ENCODE measurements at places on chromosomes 2 and 18.

GRCh38 chr2:73291093-73291460 is 2.3 kb downstream of the EGR4 start:
- no peak for DNase-seq

DNA sequence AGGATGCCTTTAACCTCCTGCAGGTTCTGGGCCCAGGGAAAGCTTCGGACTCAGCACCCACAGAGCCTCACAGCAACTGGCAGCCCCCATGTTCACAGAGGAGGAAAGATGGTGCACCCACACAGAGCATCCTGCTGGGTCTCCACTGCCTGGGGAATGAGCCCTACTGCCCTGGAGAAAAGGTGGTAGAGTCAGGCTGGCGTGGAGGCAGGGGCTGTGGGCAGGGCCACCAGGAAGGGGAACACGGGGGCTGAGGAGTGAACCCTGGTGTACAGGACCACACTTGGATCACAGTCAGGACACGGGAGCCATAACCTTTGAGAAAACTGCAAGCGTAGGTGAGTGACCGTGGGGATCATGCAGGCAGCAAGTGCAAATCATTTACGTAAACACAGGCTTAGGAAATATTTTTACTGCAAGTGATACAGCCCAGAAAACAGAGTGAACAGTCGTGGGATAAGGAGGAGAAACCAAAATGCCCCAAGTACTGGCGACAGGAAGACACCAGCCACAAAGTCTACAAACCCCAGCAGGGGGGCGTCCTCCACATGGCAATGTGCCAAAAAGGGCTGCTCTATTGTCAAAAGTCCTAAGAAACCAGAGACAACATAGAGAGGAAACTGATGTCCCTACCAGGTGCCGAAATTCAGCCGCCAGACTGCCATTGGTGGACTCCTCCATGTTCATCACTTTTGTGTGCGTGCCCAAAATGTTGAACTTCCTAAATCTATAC is 27.6 kb downstream of the STAT1 start:
- no peak for DNase-seq

GRCh38 chr2:208040199-208041171 is 15.2 kb upstream of the PLEKHM3 start:
- peak; percentile 52 for DNase-seq

GRCh38 chr2:201984800-201985525 is 48.7 kb upstream of the FZD7 start:
- no peak for DNase-seq
